ENCODE measurements at places on chromosomes 7 and 10.

GRCh38 chr7:75663302-75663907 lies 75.3 kb downstream of the HIP1 start:
- DNase-seq, result no peak

GRCh38 chr7:75642810-75643486 lies 95.8 kb downstream of the HIP1 start:
- DNase-seq, result peak; percentile 80

DNA sequence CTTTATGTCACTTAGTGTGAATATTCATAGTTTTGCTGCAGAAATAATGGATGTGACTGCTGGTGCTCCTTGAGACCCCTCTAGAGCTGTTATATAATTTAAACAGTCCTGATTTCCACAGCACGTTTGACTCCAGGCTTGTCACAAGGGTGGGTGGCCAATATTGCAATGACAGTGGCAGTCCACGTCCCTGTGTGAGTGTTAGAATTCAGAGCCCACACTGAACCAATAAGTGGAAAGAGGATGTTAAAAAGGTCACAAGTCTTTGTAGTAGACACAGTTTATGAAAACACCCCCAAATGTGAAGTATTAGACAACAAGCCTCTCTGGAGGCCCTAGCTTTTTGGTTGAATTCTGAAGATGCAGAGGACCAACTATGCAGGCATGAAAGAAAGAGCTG lies 2.0 kb downstream of the PPP1R17 start:
- DNase-seq, result no peak

- DNase-seq, result no peak
Measured at GRCh38 chr7:22581099-22581498, 81.1 kb upstream of the STEAP1B start.
